ENCODE measurements at places on chromosomes 5 and 9.

- H3K4me3 ChIP-seq, result no peak overlapping the region
- H3K4me1 ChIP-seq, result peaks cover 3% of the 10 kb centered on the region
- peaks cover 34% of the 10 kb centered on the region for H3K36me3 ChIP-seq
- H3K27me3 ChIP-seq, result peaks cover 3% of the 10 kb centered on the region
Observed at GRCh38 chr5:131661933-131662332, 26.9 kb upstream of the RAPGEF6 start.

DNA sequence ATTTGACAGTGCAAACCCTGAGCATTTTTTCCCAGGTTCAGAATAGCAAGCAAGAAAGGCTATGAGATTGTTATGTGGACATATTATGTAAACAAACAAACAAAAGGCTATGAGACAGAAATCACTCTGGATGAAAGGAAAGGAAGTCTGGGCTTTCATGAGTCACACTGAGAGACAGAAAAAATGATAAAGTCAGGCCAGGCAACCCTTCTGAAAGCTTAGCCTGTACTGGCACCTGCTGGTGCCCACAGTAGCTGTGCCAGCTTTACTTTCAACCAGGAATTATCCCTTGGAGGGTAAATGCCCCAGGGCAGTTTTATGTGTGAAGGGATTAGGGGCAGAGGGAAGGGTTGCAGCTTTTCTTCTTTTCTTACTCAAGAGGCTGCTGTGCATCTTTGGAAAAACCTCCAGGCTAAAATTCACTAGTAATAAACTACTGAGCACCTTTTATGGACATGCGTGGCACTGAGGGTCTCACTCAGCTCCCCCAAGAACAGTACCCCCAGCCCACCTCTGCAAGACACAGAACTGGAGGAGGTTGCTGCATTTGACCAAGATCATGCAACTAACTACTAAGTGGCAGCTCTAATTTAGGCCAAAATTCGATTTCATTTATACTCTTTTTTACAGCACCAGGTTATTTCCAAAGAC is 41.7 kb downstream of the ACTL7B start:
- DNase-seq, result no peak
- no peaks in the 10 kb centered on the region for H3K36me3 ChIP-seq
- H3K27ac ChIP-seq, result no peak overlapping the region
- H3K4me3 ChIP-seq, result no peak overlapping the region

GRCh38 chr5:133890314-133890713 is 78.1 kb downstream of the C5orf15 start:
- no peak for DNase-seq
- no peak overlapping the region for H3K4me3 ChIP-seq
- H3K27me3 ChIP-seq, result no peaks in the 10 kb centered on the region
- no peaks in the 10 kb centered on the region for H3K4me1 ChIP-seq
- H3K36me3 ChIP-seq, result no peaks in the 10 kb centered on the region
- no peak overlapping the region for H3K27ac ChIP-seq

- H3K27ac ChIP-seq, result no peak overlapping the region
- H3K4me3 ChIP-seq, result no peak overlapping the region
- no peak for DNase-seq
- no peaks in the 10 kb centered on the region for H3K27me3 ChIP-seq
Observed at GRCh38 chr9:76137931-76138330, 247.5 kb downstream of the PCSK5 start.

DNA sequence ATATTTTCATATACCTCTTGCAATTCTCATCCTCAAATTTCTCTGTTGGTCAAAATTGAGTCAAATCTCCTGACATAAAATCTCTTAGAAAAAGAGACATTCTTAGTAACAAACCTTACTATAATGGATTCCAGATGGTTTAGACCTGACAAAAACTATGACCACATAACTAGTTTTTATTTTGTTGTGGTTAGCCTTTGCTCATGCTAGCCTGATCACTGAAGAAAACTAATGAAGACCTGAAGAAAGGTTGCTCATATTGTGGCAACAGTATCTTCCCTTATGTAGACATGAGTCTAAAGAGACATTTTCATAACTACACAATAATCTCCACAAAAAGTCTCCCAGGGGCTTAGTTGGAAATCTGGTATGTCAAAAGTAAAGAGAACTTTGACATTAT is 274.1 kb upstream of the TMEM161B start:
- no peak overlapping the region for H3K27ac ChIP-seq
- no peaks in the 10 kb centered on the region for H3K4me1 ChIP-seq
- H3K4me3 ChIP-seq, result no peak overlapping the region
- no peaks in the 10 kb centered on the region for H3K36me3 ChIP-seq
- H3K27me3 ChIP-seq, result peaks cover 10% of the 10 kb centered on the region
- no peak for DNase-seq

DNA sequence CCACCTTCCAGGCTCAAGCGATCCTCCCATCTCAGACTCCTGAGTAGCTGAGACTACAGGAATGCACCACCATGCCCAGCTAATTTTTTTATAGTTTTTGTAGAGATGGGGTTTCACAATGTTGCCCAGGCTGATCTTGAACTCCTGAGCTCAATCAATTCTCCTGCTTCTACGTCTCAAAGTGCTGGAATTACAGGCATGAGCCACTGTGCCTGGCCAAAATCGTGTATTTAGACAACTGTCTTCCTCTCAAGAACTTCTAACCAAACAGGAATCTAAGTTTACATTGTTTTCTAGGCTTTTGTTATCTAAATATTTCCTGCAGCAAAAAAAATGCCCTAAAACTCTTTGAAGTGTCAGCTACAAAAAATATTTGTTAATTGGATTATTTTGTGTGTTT is 78.8 kb downstream of the NLN start:
- no peak overlapping the region for H3K4me3 ChIP-seq
- H3K36me3 ChIP-seq, result no peaks in the 10 kb centered on the region
- H3K27ac ChIP-seq, result no peak overlapping the region
- no peaks in the 10 kb centered on the region for H3K27me3 ChIP-seq
- DNase-seq, result no peak

- peaks cover 71% of the 10 kb centered on the region for H3K4me1 ChIP-seq
- peak overlapping the region; percentile 13 for H3K4me3 ChIP-seq
- peaks cover 5% of the 10 kb centered on the region for H3K27me3 ChIP-seq
- no peaks in the 10 kb centered on the region for H3K36me3 ChIP-seq
Observed at GRCh38 chr5:150780816-150781221, 2.3 kb downstream of the SMIM3 start.

GRCh38 chr9:4371108-4371507 is 71.2 kb upstream of the GLIS3 start:
- H3K4me1 ChIP-seq, result no peaks in the 10 kb centered on the region
- H3K36me3 ChIP-seq, result no peaks in the 10 kb centered on the region
- no peak overlapping the region for H3K4me3 ChIP-seq
- H3K27ac ChIP-seq, result no peak overlapping the region

DNA sequence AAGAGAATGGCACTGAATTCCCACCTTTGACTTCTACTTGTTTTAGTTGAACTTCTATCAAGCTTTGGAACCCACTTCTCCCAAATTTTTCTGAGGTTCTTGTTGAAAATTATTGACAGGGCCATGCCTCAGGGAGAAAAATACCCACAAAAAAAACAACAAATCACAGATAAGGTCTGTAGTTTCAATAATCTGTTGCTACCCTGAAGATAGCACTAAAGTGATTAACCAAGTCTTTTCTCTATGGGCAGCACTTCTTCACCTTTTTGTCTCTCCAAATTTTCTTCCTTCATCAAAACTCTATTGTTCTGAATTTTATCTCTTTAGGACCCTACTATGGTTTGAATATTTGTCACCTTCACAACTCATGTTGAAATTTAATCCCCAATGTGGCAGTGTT is 154.3 kb upstream of the FGF10 start:
- DNase-seq, result no peak
- no peaks in the 10 kb centered on the region for H3K4me1 ChIP-seq
- no peaks in the 10 kb centered on the region for H3K36me3 ChIP-seq
- H3K27me3 ChIP-seq, result peaks cover 4% of the 10 kb centered on the region

- peaks cover 12% of the 10 kb centered on the region for H3K27me3 ChIP-seq
- H3K4me3 ChIP-seq, result no peak overlapping the region
- H3K36me3 ChIP-seq, result no peaks in the 10 kb centered on the region
- peaks cover 39% of the 10 kb centered on the region for H3K4me1 ChIP-seq
- no peak for DNase-seq
Observed at GRCh38 chr5:138458384-138458783, 6.9 kb upstream of the EGR1 start.

DNA sequence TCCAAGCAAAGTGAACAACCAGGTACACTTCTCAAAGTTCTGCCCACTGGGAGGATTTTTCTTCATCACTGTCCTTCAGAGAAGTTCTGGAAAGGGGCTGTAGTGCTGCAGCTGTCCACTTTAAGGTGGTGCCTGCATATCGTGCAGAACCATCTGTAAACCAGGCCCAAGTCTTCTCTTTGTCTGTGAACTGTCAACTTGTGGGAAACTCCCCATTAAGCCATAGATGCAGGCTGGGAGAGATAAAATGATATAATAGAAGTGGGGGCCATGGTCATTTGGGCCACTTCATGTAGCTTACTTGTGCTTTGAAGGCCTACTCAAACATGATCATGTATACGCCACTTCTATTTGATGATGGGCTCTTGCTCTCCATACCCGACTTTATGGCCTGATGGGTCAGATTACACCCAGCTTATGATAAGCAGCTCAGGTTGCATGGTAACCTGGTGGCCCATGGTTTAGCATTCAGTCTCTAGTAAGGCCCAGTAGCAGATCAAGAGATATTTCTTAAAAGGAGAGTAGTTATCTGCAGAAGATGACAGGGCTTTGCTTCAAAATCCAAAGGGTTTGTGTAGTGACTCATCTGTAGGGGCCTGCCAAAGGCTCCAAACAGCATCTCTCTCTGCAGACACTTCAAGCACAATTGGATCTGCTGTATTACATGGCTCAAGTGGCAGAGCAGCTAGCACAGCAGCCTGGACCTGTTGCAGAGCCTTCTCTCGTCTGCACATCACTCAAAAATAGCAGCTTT is 15.7 kb upstream of the BTF3 start:
- H3K36me3 ChIP-seq, result no peaks in the 10 kb centered on the region

- H3K4me1 ChIP-seq, result no peaks in the 10 kb centered on the region
- H3K4me3 ChIP-seq, result no peak overlapping the region
- H3K36me3 ChIP-seq, result no peaks in the 10 kb centered on the region
- H3K27me3 ChIP-seq, result no peaks in the 10 kb centered on the region
- no peak for DNase-seq
Observed at GRCh38 chr5:125232779-125233230, 486.4 kb upstream of the ZNF608 start.

- peaks cover 17% of the 10 kb centered on the region for H3K4me1 ChIP-seq
- H3K27ac ChIP-seq, result no peak overlapping the region
- H3K36me3 ChIP-seq, result no peaks in the 10 kb centered on the region
Observed at GRCh38 chr9:79745752-79746336, 174.1 kb downstream of the TLE4 start.

GRCh38 chr5:96252596-96252995 is 180.5 kb downstream of the PCSK1 start:
- no peak overlapping the region for H3K4me3 ChIP-seq
- no peaks in the 10 kb centered on the region for H3K4me1 ChIP-seq
- no peaks in the 10 kb centered on the region for H3K27me3 ChIP-seq
- no peaks in the 10 kb centered on the region for H3K36me3 ChIP-seq
- no peak overlapping the region for H3K27ac ChIP-seq

DNA sequence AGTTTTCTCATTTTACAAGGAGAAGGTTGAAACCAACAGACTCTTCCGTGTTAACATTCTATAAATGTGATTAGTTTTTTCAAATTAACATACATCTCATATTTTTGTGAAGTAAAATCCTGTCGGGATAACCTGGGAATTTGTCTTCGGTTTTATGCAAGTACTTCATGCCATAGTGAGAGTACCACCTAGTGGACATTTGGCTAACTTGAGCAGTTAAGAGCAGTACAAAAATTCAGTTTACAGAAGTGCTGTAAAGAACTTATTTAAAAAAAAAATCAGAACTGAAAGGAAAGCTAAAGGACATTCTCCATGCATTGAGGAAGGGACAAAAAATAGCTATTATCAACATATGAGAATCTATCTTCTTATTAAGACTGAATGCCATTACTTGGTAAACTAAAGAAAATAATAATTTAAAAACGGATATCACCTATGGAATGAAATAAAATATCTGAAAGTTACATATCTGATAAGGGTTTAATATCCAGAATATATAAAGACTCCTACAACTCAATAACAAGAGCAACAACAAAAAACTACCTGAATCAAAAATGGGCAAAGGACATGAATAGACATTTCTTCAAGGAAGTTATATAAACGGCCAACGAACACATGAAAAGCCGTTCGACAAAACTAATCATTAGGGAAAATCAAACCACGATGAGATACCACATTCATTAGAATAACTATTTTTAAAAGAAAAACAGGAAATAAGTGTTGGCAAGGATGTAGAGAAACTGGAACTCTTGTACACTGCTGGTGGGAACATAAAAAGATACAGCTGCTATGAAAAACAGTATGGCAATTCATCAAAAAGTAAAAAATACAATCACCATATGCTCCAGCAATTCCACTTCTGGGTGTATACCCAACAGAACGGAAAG is 117.0 kb upstream of the GNA14 start:
- H3K27ac ChIP-seq, result no peak overlapping the region
- no peak overlapping the region for H3K4me3 ChIP-seq
- DNase-seq, result no peak
- H3K36me3 ChIP-seq, result peaks cover 3% of the 10 kb centered on the region
- no peaks in the 10 kb centered on the region for H3K27me3 ChIP-seq

DNA sequence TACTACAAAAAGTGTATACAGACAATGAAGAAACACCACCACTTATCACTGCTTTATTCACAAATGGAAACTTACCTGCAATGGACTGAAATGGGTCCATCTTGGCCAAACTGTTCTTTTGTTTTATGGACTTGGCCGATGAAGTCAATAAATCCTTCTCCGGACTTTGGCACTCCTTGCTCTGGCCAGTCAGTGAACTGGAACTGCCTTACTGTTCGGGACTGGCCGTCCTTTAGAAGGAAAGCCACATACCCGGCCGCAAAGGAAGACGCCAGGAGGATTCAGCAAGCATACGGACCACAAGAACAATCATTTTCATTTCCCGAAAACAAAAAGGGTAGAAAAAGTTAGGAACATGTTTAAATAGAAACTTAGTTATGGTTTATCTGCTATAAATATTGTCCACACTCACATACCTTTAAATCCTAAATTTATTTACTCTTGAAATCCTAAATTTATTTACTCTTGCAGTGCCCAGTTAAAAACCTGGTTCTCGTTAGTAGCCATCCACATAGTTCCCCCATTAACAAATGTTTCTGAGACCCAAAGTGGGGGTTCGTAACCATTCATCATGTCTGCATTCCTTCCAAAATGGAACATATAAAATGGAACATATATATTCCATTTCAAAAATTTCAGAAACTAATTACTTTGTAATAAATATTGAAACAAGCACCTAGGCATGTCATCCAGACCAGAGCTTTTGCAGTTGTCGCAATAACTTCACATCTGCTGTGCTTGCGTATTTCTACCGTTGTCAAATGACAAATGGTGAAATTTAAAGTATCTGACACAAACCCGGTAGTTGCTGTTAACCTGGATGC is 532.1 kb upstream of the DMAC1 start:
- H3K36me3 ChIP-seq, result no peaks in the 10 kb centered on the region
- no peak for DNase-seq
- H3K27ac ChIP-seq, result no peak overlapping the region
- no peak overlapping the region for H3K4me3 ChIP-seq

Data from immature natural killer cell (primary cell).